ENCODE measurements at places on chromosomes 4 and X.
A peak's percentile ranks its signal among the peaks of the same experiment; 100 is the strongest.

GRCh38 chr4:21209860-21210259 lies 509.6 kb downstream of the PACRGL start:
- no peak for DNase-seq

GRCh38 chr4:95107635-95108034 lies 349.9 kb downstream of the BMPR1B start:
- no peak for DNase-seq

DNA sequence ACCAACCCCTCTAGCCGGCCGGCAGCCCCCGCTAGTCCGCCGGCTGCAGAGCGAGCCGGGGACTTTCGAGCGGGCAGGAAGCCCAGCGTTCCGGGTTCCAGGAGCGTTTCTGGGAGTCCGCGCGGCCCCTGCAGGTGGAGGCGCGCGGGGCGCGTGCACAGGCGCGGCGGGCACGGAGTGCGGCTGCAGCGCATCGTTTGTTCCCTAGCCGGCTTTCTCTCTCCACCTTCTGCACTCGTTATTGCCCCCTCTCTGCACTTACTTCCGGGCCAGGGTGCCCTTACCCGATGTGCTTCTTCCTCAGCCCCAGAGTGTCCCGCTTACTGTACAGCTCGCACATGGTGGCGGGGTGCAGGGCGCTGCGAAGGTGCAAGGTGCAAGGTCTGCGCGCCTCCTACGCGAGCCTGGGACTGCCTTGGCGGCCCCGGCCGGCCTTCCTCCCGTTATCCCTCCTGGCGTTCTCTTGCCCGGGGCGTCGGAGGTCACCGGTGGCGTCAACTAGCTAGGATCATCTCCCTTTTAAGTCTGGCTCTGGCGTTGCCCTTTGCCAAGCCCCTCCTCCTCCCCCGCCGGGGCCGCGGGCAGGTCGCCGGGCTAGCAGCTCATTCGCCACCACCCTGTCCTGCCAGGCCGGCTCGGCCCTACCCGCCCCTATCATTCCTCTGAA lies at the start of gene ETNPPL:
ETNPPL (minus strand) TSS at position 495 of the 667 bp plus-strand sequence; CDS start at position 340, 155 bp downstream.
- DNase-seq = peak; percentile 39

DNA sequence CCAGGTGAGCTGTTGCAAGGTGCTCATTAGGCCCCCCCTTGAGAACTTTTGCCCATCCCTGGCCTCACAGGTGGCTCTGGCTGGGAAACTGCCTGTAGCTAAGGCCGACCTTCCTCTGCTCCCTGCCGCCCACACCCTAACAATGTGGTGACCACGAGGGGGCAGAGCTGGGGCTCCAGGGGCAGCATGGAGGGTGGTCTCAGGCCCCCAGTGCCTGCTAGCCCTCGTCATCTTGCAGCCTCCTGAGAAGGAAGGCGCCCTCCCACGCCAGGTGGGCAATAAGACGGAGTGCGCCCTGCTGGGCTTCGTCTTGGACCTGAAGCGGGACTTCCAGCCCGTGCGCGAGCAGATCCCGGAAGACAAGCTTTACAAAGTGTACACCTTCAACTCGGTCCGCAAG lies 32.4 kb downstream of the ATP2B3 start:
- DNase-seq = no peak

DNA sequence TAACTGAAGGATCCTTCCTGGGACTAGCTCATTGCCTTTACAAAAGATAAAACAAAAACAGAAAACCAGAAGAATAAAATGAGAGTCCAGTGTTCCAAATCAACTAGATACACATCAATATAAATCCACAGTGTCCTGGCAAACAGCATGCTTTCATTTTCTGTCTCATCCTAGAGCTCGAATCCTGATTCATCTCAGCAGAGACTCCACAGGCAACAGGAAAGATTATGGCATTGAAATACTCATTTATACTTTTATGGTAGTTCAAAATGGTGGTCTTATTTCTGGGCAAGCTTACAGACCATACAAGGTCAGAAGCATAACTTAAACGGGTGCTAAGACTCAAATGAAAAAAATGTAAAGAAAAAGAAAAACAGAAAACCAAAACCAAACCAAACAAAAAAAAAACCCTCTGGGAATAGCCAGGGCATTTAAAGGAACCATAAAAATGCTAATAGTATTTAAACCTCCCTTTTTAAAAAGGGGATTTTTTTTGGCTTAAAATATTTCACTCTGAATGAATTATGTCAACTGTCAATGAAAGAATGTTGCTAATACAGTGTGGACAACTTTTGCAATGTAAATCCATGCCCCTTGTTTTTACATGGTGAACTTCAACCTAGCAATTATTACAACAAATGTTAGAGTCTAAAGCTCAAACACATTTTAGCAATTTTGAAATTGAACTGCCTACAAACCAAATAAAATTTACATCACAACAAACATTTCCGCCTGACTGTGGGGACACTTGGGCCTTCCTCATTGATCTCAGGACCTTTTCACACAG lies 57.9 kb downstream of the GPR101 start:
- no peak for DNase-seq
